Effector memory CD8-positive, alpha-beta T cell (primary cell): ENCODE measurements at places on chromosomes 4 and X.
A peak's percentile ranks its signal among the peaks of the same experiment; 100 is the strongest.

DNA sequence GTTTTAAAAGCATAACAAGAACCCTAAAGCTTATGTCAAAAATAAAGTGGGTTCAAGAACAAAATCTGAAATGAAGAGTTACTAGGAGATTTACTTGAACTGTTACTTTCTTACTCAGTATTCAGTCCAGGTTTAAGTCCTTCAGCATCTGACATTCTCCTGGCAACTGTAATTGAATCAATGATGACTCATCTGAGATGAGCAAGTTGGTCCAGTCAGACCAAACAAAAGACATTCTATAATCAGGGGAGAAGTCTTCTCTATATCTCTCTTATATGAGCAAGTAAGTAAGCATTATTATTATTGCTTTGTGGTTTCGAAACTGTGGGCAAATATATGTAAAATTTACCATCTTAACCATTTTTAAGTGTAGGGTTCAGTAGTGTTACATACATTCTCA lies 34.6 kb downstream of the MAP9 start:
- peaks cover 10% of the 10 kb centered on the region for H3K27me3 ChIP-seq
- no peak overlapping the region for H3K27ac ChIP-seq
- no peak overlapping the region for H3K4me3 ChIP-seq
- H3K4me1 ChIP-seq, result no peaks in the 10 kb centered on the region
- no peak for DNase-seq

DNA sequence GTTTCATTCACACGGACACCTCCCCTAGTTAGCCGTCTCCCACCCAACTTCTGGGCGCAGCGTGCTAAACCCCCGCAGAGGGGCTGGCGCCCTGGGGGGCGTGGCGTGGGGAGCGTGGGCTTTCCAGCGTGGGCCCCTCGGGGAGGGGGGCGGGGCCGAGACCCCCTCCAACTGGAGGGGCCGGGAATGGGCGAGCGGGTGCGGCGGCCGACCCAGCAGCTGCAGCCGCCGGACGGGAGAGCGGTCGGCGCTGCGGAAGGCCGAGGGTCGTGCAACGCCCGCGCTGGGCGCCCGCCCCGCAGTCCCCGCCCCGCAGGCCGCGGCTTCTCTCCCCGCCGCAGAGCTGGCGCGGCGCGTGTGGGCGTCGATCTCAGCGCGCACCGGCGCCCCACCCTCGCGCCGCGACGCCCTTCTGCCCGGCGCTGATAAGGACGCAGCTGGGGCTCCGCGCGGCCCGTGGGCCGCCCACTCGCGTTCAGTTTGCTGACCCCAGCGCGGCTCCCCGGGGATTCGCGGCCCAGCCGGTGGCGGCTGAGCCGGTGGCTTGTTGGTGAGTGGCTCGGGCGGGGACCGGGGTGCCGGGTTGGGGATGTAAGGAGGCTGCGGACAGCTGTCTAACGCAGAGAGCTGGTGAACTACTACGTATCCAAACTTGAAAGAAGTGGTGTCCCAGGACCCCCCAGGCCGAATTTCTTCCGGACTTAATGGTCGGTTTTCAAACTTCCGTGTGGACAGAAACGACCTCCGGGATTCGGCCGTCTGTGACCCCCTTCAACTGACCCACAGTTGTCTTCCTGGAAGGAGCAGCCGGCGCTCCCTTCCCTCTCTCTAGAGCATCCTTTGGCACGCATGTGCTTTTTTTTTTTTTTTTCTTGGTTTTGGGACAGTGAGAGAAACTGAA lies 1.5 kb downstream of the FHDC1 start:
- H3K27me3 ChIP-seq, result peaks cover 58% of the 10 kb centered on the region
- no peak for DNase-seq
- H3K36me3 ChIP-seq, result no peaks in the 10 kb centered on the region
- no peak overlapping the region for H3K27ac ChIP-seq

DNA sequence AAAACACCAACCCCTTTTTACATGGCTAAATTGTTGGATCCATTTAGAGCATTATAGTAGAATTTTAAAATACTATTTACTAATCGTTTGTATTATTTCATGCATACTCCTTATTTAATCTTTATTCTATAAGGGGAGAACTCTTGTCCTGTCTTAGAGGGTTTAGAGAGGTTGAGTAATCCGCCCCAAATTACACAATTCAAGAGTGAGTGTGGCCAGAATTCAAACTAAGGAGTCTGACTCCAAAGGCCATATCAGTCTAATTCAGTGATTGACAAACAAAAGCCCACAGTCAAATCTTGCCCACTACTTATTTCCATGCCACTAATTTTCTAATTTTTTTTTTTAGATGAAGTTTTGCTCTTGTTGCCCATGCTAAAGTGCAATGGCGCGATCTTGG lies 33.7 kb upstream of the NEIL3 start:
- no peaks in the 10 kb centered on the region for H3K27me3 ChIP-seq
- no peak overlapping the region for H3K27ac ChIP-seq
- no peaks in the 10 kb centered on the region for H3K36me3 ChIP-seq
- H3K4me1 ChIP-seq, result no peaks in the 10 kb centered on the region

GRCh38 chrX:155070975-155071693 lies at the start of the genes BRCC3, CMC4 and MTCP1:
TSS of gene BRCC3 (plus strand) at chrX:155071508. CDS start at chrX:155071528, 20 bp downstream.
TSS of gene CMC4 (minus strand) at chrX:155071136. CDS start at chrX:155064023, 7,113 bp downstream.
TSS of gene MTCP1 (minus strand) at chrX:155071136. CDS start at chrX:155066010, 5,126 bp downstream.
- H3K27ac ChIP-seq, result peak within 1 kb of the TSS; percentile 95
- peak; percentile 53 for DNase-seq
- no peaks in the 10 kb centered on the region for H3K27me3 ChIP-seq
- H3K4me1 ChIP-seq, result peaks cover 36% of the 10 kb centered on the region

DNA sequence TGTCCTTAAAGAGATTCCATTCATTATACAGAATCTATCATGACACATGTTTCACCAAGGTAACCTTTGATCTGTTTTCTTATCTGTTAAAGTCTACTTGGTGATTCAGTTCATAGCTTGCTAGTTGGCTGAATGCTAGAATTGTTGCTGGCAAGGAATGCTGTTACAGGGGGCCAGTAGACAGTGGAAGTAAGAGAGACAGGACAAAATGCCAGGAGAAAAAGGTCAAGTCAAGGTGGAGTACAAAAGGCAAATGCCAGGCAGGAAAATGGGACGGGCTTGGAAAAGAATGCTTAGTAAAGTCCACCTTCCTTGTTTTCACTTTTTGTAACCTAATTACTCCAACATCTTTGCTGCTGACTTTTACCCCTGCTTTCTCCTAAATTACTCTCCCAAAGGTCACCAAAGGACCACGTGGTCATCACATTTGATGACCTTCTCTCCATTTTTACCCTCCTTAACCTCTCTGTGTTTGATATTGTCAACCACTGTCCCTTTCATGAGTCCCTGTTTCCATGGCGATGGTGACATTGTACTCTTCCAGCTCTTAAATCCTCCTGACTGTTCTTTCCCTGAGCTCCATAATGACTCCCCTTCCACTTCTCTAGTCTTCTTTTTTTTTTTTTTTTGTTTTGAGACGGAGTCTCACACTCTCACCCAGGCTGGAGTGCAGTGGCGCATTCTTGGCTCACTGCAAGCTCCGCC lies 24.5 kb upstream of the TAPT1 start:
- no peak for DNase-seq
- H3K4me1 ChIP-seq, result no peaks in the 10 kb centered on the region
- no peak overlapping the region for H3K4me3 ChIP-seq
- H3K27ac ChIP-seq, result no peak overlapping the region

DNA sequence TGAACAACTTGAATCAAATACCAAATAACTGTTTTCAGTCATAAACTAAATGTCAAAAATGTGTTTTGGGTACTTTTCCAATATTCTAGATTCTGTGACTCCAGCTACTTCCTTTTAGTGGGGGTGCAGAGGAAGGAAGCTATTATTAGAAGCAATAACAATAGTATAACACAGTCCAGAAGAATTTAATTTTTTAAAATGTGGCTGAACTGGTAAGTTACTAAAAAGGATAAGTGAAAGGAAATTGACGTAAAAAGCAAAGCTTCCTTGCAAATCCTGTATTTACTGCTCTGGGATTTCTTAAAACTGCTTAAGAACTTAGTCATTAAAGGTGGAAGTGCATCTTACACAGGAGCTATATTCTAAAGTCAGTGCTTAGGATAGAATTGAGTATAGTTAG lies 53.2 kb downstream of the MOSPD2 start:
- no peak overlapping the region for H3K27ac ChIP-seq
- H3K4me1 ChIP-seq, result no peaks in the 10 kb centered on the region
